Left forelimb (tissue), 1 donor: ENCODE measurements at places on chromosomes 1 and 21.

DNA sequence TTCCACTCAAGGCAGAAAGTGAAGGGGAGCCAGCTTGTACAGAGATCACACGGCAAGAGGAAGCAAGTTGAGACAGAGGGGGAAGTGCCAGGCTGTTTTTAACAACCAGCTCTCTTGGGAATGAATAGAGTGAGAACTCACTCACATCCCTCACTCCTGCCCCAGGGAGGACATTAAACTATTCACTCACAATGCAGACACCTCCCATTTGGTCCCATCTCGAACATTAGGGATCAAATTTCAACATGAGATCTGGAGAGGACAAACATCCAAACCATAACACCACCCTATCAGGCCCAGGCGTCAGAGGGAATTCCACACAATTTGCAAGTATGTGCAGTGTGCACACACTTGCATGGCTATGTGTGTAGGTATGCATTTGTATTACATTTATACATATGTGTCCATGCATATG is 62.7 kb downstream of the DMAP1 start:
- no peak for DNase-seq

DNA sequence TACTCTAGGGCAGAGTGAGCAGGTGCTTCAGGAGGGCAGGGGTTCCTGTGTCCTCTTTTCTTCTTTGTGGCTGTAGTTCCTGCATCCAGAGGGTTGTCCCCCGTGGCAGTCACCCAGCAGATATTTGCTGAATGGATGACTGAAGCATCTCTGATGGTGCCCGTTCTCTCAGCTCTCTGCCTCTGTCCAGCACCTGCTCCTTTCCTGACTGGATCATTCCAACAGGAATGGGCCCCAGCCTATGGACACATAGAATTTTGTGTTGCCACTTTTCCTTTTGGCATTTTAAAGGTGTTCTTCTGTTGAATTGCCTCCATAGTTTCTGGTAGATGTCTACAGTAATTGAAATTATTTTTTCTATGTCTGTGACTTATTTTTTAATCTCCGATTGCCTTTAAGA is 372.5 kb upstream of the C1orf174 start:
- no peak for DNase-seq

DNA sequence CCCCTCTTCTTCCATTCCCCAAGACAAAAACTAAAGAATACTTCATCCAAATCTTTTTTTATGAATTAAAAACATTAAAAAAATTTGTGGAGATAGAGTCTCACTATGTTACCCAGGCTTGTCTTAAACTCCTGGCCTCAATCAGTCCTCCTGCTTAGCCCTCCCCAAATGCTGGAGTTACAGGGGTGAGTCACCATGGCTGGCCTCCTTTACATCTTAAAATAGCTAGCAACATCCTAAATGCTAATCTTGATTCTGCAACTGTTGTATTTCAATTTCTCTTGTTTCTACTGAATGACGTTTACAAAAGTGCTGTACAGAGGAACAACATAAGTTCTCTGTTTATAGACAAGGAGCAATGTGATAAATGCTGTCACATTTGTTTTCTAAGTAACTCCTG is 483.5 kb downstream of the ADGRL2 start:
- DNase-seq: no peak

GRCh38 chr1:205504311-205505075 is at the start of gene CDK18:
CDK18 (plus strand) TSS chr1:205504669; CDS start chr1:205523168, 18,499 bp downstream.
- no peak for DNase-seq

- DNase-seq: no peak
Measured at GRCh38 chr21:46189959-46190490, 5.8 kb upstream of the SPATC1L start.

DNA sequence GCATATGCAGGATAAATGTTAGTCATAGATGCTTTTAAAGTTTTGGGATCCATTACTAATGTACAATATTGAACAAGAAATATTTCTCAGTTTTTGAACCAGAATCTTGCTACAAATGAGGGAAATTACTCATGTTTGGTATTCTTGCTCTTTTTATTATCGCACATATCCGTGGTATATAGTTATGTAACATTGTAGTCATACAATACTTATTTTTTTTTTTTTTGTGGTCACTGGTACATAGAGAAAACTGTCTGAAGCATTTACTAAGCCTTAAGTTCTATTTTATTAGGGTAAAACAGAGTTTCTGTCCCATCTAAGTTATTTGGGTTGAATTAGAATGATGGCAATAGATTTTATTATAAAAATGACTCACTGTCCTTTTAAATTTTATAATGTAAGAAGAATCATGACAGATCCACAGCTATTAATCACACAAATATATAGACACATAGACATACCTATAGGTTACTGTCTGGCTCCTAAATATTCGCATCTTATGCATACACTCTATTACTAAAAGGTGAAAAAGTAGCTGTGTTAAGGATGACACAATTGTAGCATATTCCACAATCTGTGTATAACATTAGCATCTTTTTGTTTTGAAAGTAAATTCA is 18.0 kb upstream of the PRKAA2 start:
- DNase-seq: no peak

DNA sequence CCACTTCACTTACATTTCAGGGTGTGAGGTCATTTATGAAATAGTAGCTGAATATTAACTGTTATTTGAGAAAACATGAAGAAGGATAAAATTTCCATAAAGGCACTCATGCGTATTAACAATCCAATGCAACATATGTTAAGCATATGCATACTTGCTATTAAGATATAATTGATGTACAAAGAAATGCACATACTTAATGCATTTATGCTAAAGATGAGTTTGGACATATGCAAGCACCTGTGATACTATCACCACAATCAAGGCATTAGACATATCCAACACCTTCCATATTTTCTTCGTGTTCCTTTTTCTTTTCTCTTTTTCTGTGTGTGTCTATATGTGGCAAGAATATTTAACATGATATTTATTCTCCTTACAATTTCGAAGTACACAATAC is 464.8 kb upstream of the BRINP3 start:
- DNase-seq: no peak

DNA sequence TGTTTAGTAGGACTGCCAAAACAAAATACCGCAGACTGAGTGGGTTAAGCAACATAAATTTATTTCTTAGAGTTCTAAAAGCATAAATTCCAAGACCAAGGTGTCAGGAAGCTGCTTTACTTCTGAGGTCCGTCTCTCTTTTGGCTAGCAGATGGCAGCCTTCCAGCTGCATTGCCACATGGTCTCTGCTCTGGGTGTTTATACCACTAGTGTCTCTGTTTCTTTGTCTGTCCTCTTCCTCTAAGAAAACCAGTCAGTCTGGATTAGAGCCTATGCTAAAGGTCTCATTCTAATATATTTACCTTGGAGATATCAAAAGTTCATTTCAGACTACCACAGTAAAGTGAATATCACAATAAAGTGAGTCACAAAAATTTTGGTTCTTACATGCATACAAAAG is 519.8 kb downstream of the COL11A1 start:
- DNase-seq: no peak

- DNase-seq: no peak
Measured at GRCh38 chr1:53288790-53289429, 39.0 kb downstream of the LRP8 start.

- DNase-seq: no peak
Measured at GRCh38 chr1:194477908-194478307, 1291.5 kb upstream of the B3GALT2 start.

DNA sequence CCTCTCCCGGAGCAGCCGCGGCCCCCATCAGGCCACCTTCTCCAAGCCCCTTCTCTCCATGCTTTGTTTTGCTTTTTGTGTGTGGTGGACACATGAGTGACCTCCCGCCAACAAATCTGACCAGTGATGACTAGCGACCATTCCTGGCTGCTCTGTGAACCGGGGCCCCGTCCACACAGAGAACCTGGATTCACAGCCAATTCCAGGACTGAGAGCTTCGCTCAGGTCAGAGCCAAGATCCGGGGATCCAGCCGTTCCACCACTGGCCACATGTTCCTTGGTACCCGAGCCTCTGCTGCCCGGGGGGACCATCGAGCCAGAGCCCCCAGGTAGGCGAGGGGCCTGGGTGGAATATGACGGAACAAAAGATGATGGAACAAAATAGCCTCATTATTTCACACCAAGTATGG is 46.7 kb upstream of the COL18A1 start:
- DNase-seq: no peak

DNA sequence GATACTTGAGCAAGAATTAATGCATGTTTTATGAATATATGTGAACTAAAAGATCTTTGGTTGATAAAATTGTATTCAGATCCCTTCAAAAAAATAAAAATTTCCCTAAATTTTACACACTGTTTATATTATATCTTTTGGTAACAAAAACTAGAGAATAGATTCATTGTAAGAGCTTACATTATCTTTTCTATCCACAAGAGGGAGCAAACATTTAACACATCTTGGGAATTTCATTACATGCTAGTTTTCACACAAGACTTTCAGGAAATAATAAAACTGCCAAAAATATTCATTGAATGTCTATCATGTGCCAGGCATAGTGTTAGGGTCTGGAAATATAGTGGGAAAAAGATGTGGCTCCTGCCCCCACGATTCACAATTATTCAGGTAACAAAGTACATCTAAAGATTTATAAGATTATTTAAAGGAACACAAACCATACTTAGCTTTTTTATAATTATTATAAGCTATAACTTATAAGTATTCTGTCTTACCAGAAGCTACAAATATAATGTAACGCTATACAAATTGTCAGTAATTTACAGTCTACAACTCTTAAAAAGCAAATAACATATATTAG is 30.6 kb downstream of the FAF1 start:
- DNase-seq: no peak

- peak; percentile 46 for DNase-seq
Measured at GRCh38 chr1:47679826-47680225, 242.0 kb downstream of the FOXD2 start.

DNA sequence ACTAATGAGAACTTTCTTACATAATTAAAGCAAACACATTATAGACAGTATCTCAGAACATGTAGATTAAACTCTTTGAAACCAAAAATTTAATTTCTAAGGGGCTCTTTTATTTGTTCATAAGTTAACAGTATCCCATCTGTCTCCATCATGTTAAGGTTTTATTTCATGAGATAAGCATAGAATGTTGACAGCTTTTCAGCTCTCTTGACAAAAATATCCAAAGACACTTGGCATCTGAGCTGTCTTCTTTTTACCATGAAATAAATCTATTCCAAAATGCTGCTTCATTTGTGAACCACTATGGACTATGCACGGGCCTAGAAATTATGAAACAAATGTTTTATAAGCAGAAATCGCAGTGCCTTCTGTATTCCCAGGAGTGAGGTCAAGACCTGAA is 45.2 kb downstream of the SCYL3 start:
- no peak for DNase-seq

DNA sequence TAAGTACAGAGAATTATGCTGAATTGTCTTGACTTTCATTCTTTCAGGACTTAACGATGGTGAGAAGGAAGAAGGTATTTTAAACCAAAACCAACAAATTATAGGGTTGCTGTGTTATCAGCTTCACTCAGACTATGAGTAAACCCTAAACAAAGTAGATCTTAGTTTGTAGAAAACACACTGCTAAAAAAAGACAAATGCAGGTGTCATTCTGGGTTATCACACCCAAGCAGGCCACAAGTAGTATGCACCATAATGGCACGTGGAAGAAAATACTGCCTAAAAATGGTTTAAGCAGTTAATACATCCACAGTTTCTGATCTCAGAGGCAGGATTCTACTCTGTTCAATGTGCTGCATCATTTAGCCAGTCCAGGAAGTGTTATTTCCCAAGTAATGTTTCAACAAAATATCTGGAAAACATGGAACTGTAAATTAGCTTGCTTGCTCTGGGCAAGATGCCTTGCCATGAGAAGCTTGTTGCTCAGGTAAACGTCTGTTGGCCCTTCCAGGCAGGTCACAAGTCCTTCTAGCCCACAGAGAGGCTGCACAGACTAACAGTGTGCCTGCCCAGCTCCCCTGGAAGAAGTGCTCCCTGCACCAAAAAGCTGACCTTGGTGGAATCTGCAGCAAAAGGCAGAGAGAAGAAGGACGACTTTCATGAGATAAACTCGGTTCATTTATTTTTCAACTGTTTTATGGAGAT is 4.1 kb downstream of the DIPK1A start:
- DNase-seq: no peak

DNA sequence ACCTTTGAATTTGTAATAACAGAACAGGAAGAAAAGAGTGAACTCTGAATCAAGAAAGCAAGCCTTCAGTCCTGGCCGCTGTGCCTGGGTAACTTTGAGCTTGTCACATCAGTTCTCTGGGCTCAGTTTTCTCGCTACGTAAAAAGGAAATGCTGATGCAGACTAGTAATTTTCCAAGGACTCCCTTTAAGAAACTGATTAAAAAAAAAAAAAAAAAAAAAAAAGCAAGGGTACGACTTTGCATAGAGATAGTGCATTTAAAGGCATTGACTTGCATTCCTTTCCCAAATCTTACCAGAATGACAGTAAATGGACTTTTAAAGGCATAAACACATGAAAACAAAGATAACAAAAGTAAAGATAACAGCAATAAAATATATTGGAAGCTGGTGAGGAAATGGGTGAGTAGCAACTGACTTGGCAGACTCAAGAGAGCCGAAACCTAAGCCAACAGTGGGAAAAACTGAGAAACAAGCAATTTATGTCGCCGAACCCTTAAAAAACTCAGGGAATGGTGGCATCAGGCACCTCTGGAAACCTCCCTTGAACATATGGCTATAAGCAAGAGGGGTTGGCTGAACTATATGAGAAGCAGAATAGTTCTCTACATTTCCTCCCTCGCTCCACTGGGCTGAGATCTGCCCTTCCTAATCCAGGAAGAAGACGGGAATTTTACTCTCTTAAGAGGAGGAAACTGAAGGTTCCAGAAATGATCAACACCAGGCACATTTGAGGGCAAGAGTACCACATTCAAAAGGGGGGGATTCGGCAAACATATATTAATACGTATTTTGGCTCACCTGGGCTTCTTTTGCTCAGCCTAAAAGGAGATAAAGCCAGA is 189.2 kb downstream of the CDC7 start:
- no peak for DNase-seq

DNA sequence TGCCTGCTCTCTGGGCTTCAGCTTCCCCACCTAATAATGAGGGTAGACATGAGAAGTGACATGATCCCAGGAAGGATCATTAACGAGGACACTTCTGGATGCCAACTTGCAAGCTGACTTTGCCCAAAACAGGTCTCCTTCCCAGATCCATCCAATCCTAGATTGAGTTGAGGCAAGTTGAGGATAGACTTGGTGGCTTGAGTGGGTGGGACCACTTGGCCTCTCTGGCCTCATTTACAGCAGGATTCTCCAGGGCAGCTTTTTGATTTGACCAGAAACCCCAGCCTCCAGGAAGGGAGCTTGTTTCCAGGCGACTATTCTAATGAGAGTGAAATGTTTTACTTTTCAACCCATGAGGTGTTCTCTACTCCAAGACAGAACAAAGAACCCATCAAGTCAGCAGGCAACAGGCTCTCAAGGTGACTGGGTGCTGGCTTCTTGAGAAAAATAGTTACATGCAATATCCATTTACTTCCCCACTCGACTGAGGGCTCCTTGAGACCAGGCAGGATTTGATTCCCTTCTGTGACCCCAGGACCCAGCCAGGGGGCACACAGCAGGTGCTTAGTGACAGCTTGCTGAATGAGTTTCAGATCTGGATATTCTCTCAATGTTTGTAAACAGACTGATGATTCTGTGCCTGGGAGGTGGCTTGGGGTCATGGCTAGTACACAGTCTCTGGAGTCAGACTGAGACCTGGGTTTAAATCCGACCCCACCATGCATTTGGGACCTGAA is 128.2 kb downstream of the DMRTB1 start:
- DNase-seq: peak; percentile 53
